ENCODE measurements at places on chromosomes 13 and 19. TPM values are rescaled to one million over a fixed set of nuclear protein-coding genes. Genes with fewer than 3 reads are reported as not detected.

ZNF888 gene
- total RNA-seq = 9.3 TPM

CD209 gene
- total RNA-seq = not detected

MYH14 gene
- 64.4 TPM for total RNA-seq

OR7D4 gene
- total RNA-seq = not detected

TMEM190 gene
- not detected for total RNA-seq

SELENOV gene
- total RNA-seq = 0.50 TPM

ARHGAP45 gene
- total RNA-seq = 11.0 TPM

C5AR2 gene
- 0.53 TPM for total RNA-seq

CCDC194 gene
- not detected for total RNA-seq

DNA sequence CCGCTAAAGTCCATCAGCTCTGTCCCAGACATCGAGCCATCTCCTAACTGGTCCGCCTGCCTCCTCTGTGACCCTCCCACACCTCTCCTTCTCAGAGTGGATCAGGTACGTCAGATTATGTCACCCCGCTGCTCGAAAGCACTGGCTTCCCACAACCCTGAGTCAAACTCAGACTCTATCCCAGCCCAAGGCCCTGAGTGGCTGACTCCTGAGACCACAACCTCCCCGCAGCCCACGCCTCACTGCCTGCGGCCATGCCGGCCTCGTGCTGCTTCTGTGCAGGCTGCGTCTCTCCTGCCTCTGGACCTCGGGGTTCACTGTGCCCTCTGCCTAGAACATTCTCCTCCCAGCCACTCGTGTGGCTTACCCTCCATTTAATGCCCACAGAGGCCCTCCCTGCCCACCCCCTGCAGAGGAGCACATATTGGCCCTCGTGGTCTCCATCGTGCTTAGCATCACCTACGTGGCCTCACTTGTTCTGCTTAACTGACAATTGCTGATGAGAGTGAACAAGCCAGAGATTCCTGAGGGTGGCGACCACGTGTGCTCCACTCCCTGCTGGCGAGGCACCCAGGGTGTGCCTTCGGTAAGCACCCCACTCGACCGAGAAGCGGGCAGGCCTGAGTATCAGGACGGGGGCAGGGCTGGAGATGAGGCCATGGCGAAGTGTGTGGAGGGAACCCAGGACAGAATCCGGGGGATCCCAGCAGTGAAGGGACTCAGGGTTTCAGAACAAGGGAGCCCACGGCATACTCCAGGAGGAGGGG, 13.5 kb upstream of the FKRP start:
- DNase-seq = no peak

- peak; percentile 88 for DNase-seq
Measured at GRCh38 chr19:11137542-11138384, 17.8 kb downstream of the SPC24 start.

- no peak for DNase-seq
Measured at GRCh38 chr13:54636231-54636630, 1607.6 kb downstream of the OLFM4 start.

- DNase-seq = no peak
Measured at GRCh38 chr13:28337166-28338005, 157.5 kb downstream of the FLT1 start.

- DNase-seq = no peak
Measured at GRCh38 chr19:33263325-33264023, 37.8 kb upstream of the SLC7A10 start.

GRCh38 chr13:29801737-29802305, 48.6 kb downstream of the UBL3 start:
- DNase-seq = no peak

GRCh38 chr19:7772752-7773291, 9.8 kb downstream of the CLEC4M start:
- DNase-seq = no peak

GRCh38 chr13:32285633-32285965, 29.6 kb downstream of the ZAR1L start:
- no peak for DNase-seq

- no peak for DNase-seq
Measured at GRCh38 chr13:98626298-98626935, 49.5 kb upstream of the STK24 start.

GRCh38 chr13:28718196-28718542, 601 bp downstream of the SLC46A3 start:
- no peak for DNase-seq

DNA sequence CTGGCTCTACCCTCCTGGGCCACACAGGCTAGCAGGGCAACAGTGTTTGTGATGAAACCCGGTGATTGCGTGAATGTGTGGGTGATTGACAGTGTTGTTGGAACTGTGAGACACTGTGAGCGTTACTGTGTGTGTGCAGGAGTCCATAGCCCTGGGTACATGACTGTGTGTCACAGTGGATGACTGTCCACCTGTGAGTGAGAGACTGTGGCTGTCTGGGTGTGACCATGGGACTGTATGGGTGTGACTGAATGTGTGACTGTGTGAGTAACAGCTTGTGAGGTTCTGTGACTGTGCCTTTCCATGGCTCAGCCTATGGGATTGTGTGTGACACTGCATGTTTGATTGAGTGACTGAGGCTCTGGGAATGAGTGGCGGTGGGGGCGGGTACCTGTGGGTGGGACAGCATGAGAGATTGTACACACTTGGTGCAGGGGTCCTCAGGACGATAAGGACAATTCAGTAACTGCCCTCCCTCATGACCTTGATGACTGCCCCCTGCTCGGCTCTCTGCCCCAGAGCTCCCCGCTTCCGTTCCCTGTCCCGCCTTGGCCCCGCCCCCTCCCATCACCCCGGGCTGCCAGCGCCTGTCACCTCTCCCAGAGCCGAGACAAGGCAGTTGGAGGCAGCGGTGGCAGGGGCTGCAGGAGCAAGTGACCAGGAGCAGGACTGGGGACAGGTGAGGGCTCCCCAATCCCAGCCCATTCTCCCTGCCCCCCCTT, at the start of gene GIPR:
Gene GIPR (plus strand): TSS at position 602 of the 722 bp plus-strand sequence. CDS start 1,300 bp downstream, outside the sequence.
- peak; percentile 81 for DNase-seq

DNA sequence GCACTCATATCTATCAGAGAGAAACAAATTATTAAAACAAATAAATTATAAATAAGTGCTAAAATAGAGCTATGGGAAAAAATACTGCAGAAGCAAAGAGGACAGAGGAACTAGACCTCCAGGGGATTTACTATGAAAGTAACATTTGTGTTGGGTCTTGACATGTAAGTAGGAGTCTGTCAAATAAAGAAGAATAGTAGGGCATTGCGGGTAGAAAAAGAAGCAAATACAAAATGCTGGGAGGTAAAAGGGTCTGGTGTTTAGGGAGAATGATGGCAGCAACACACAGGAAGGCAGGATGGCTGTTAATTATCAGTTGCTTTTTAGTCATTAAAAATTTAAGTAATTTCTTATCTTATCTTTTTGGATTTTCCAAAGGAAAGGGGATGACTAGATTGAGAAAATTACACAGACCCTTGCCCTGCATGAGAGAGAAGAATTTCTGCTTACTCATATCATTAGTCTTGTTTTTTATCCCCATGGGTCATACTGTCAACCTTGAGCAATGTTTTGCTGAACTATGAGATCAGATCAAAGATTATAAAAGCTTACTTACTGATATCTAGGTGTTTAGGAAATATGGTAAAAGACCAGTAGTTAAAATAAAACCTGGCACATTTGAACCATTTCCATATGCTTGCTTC, 472.7 kb downstream of the DIAPH3 start:
- DNase-seq = no peak

GRCh38 chr19:3073159-3073563, 10.9 kb upstream of the TLE5 start:
- no peak for DNase-seq

DNA sequence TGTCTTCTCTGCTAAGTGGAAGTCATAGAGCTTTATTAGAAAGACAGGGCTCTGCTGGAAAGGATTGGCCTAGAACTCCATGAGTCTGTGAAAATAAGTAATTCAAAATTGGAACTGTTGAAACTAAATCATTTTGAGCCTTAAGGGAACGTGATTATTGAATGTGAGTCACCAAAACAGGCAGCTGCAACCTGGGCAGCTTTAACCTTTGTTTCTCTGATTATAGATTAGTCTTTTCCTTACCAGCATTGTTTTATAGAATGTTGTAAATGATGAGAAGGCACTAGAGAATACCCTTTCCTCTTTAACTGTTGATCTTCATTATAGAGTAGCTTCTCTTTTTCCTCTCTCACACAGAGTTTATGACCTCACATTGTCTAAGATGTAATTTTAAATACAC, 638.8 kb upstream of the SLITRK6 start:
- no peak for DNase-seq

All from hepatocyte (in vitro differentiated cells).